ENCODE measurements at places on chromosomes 11 and 22. TPM values are rescaled to one million over a fixed set of nuclear protein-coding genes. Genes with fewer than 3 reads are reported as not detected.

The TRIM29 gene
- total RNA-seq, result 0.50 TPM

The LSP1 gene
- 22.9 TPM for total RNA-seq

The SCGB1A1 gene
- total RNA-seq, result not detected

The GGTLC3 gene
- not detected for total RNA-seq

The RANGAP1 gene
- total RNA-seq, result 46.2 TPM

The CRYBA4 gene
- not detected for total RNA-seq
